Astrocyte (in vitro differentiated cells and primary cell): ENCODE measurements at places on chromosomes 1 and 21.

- DNase-seq, result peak; percentile 89
Measured at GRCh38 chr1:116514708-116515525, 55.9 kb downstream of the CD58 start.

DNA sequence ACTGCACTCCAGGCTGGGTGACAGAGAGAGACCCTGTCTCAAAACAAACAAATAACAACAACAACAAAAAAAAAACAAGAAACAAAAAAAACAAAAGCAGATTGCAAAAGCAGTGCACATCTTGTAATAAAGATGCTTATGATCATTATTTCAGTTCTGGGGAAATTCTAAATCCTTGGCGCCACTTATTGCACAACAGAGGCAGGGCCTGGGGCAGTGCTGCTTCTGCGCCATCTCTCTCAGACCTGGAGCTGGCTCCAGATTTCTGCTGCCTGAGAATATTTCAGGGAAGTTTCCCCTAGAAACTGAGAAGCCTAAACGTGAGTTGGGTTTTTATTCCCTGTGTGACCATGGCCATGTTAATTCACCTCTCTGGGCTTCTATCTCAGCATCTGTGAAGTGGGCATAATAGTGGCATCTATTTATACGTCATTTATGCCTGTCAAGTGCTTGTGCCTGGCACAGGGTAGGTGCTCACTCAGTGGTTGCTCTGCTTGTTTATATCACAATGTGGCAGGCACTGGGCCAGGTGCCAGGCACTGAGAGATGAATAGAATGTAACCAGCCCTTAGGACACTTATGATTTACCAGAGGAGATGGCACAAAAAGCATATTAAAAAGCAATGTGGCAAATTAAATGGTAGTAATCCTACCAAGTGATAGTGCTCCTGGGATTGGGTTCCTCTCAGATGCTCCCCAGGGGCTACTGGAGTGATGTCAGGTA is 67.9 kb downstream of the MDM4 start:
- DNase-seq, result no peak

DNA sequence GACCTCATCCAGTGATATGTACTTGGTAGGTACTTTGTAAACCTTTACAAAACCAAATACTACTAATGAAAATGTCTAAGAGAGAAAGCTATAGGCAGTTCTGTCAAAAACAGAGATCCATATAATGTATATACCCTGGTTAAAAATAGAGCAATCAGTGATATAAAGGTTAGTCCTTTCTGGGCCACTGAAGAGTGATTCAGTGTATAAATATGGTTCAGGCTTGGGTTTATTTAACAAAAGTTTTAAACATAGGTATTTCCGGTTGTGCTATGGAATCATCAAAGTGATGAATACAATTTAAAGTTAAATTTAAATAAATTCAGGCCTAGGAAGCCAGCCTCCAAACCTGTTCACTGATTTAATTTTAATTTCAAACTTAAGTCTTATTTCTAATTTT is 108.4 kb upstream of the DMRTA2 start:
- DNase-seq, result no peak

GRCh38 chr1:229871078-229871676 is 195.9 kb upstream of the GALNT2 start:
- no peak for DNase-seq

- DNase-seq, result no peak
Measured at GRCh38 chr1:232792949-232793348, 12.3 kb upstream of the MAP10 start.

DNA sequence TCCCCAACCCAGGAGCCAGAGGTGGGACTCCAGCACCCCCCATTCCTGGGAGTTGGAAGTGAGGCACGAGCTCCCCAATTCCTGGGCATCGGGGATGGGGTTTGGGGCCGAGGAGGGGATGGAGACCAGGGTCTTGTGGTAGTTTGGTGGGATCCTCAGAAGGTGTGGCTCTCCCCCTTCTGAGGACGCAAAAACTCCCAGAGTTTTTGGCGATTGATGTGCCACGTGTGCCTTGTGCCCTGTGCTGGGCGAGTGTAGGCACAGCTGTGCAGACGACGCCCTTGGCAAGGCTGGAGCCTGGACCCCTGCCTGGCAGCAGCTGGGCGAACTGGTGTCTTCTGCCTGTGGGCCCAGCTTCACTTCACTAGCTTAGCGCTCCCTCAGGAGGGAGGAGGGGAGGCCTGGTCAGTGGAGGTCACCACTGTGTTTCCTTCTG is 2.6 kb downstream of the GUK1 start:
- no peak for DNase-seq

DNA sequence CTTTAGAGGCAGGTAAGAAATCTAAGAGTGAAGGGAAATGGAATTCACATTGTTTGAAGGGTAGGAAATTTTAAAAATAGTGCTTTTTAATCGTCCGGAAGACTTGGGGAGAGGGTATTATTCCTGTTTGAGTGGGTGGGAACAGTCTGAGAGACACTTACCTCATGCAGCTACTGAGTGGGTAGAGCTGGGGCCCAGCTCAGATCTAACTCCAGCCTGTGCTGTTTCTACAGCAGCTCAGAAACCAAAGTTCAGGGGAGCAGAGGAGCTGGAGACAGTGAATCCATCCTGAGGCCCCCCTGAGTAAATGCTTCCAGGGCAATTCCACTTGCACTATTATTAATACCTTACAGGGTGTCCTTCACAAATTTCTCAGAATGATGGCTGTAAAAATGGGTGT is 63.8 kb downstream of the FGGY start:
- DNase-seq, result no peak

DNA sequence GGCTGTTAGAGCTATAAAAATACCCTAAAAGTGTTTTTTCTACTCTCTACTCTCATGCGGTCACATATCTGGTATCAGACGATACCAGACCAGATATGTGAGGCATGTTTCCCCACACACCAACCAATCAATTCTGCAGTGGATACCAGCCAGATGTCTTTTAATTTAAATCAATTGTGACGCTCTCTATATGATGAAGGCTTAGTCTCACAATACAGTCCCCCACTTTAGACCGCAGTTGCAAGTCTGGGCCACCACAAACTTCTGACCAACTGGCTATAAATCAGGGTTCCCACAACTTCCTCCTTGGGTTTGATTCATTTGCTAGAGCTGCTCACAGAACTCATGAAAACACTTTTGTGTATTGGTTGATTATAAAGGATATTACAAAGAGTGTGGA is 586.1 kb upstream of the ZP4 start:
- DNase-seq, result no peak

- DNase-seq, result peak; percentile 35
Measured at GRCh38 chr21:36730291-36731281, 31.7 kb downstream of the SIM2 start.

- DNase-seq, result no peak
Measured at GRCh38 chr1:231241750-231242149, 738 bp downstream of the GNPAT start.

DNA sequence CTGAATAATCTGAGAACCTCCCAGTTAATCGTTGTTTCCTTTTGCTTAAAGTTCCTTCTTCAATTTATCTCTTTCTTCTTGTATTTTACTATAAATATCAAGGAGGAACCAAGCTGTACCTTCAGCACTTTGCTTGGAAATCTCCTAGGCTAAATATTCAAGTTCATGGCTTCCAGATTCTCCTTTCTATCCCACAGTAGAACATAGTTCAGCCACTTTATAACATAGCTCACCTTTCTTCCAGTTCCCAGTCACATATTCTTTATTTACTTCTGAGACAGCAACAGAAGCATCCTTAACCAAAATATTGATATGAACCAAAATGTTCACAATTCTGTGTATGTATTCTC is 11.0 kb downstream of the ZMYM4 start:
- no peak for DNase-seq

DNA sequence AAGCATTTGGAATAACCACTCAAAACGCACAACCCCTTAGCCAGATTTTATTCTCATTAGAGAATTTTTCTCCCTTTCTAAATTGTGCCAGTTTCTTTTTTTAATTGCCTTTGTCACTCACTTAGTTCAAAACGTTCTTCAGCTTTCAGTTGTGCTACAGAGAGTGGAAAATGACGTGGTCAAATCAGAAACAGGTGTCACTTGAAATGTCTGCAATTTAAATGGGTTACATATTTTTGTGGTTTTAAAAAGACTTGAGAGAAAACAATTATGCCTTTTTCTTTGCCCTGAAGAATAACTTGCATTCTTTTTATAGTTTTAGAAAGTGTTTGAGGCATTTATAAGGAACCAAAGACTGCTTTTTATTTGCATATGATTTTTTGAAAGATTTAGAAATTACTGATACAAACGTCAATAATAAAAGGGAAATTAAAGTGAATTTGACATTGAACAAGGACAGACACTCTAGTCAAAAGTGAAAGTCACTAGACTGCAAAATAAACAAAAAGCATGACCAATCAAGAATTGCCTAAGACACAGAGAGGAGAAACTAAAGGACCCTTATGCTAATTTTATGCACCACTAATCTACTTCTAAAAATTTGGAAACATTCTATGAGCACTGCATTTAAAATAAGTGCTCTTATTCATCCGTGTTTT is 191.0 kb downstream of the TPR start:
- DNase-seq, result peak; percentile 60

DNA sequence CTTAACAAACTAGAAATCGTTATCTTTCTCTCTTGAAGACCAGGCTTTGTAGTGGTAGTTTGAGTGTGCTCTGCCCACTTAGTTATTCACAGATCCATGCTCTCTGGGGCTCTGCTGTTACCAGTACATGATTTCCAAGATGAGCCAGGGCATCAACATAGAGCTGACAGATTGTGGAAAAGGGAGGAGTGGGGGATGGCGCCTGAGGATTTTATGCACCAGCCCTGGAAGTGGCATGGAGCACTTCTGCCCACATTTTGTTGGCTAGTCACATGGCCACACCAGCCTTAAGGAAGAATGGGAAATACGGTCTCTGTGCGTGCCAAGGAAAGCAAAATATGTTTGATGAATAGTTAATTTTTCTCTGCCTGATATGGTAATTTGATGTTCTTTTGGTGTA is 18.2 kb downstream of the TSNAX start:
- DNase-seq, result no peak

DNA sequence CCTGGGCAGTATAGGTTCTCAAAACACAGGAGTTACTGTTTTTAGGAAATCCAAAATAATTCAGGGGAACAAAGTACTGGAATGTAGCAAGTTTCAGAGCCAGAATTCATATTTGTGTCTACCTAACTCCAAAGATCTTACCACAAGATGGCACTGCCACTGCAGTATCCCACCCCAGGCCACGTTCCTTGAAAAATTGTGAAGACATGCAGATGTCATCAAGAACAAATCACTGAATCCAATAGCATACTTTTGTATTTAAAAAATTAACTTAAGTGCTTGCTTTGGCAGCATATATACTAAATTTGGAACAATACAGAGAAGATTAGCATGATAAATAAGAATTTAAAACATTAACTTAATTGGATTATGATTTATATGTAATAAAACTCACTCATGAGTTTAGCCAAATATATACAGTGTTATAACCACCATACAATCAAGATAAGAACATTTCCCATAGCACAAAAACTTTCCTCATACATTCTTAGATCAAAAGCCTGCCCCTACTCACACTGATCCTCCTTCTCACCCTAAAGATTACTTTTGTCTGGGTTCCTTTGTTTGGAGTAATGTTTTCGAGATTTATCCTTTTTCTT is 209.9 kb downstream of the FAF1 start:
- DNase-seq, result peak; percentile 14

DNA sequence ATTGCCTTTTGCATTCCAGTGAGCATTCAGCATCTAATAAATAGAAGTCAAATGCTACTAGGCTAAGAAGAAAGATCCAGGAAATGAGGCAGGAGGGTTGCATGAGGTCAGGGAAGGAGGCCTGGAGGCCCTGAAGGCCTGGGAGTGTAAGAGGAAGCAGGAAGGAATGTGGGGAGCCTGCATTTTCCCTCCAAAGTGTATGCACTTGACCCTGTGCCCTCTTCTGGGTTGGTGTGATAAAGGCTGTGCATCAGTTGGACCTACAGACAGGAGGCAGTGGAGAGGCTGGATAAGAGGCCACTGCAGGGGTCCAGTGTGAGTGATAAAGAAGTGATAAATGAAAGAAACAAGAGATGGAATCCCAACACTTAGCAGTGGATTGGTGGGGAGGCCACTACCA is 20.4 kb downstream of the KIAA1614 start:
- no peak for DNase-seq

GRCh38 chr1:234519506-234519905 is 40.5 kb upstream of the TARBP1 start:
- no peak for DNase-seq

GRCh38 chr1:1420654-1421141 is 378 bp downstream of the ANKRD65 start:
- no peak for DNase-seq

DNA sequence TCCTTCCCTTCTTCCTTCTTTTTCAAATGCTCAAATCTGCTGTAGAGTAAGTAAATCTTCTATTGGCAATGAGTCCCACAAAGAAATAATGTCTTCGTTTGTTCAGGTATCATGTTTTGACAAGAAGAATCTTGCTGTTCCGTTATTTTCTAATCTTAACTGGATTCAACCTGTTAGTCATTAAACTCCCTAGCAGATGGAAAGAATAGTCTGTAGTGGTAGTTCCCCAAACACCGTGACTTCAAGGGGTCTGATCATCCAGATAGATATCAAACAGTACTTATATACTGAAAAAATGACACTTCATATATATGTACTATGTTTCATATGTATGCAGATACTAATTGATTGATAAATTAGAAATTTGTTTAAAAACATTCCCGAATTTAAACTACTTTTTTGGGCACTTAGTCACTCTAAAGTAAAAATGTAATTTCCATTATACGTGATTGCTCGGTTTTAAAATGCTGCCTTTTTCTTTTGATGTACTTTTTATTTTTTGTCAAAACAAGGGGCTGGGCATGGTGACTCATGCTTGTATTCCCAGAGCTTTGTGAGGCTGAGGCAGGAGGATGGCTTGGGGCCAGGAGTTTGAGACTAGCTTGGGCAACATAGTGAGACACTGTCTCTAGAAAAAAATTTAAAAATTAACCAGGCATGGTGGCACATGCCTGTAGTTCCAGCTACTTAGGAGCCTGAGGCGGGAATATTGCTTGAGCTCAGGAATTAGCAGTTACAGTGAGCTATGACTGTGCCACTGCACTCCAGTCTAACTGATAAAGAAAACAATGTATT is 335.7 kb upstream of the SNX7 start:
- DNase-seq, result peak; percentile 86

- DNase-seq, result no peak
Measured at GRCh38 chr1:203765029-203765837, at the start of gene LAX1. TSS of gene LAX1 (plus strand) at chr1:203765183. CDS start at chr1:203765566, 383 bp downstream.

DNA sequence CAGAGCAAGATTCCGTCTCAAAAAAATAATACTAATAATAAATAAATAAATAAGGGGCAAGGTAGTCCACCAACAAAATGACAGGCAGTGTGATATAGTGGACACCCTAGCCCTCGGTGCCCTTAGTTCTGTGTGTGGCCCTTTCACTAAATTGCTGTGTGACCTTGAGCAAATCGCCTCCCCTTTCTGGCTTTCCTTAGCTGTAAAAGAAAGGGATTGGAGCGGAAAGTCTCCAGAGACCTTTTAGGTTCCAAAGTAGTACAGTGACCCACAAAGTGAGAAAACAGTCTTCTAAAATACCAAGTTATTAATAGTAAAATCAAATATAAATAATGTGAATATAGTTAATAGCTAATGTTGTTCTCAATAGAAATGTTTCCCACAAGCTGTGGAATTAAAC is 7.6 kb downstream of the LMNA start:
- DNase-seq, result no peak

- no peak for DNase-seq
Measured at GRCh38 chr1:228273720-228274451, 66.0 kb downstream of the OBSCN start.

- DNase-seq, result no peak
Measured at GRCh38 chr1:167999877-168000276, 63.0 kb upstream of the MPC2 start.
